ENCODE measurements at places on chromosomes 13 and 19.
A peak's percentile ranks its signal among the peaks of the same experiment; 100 is the strongest.

DNA sequence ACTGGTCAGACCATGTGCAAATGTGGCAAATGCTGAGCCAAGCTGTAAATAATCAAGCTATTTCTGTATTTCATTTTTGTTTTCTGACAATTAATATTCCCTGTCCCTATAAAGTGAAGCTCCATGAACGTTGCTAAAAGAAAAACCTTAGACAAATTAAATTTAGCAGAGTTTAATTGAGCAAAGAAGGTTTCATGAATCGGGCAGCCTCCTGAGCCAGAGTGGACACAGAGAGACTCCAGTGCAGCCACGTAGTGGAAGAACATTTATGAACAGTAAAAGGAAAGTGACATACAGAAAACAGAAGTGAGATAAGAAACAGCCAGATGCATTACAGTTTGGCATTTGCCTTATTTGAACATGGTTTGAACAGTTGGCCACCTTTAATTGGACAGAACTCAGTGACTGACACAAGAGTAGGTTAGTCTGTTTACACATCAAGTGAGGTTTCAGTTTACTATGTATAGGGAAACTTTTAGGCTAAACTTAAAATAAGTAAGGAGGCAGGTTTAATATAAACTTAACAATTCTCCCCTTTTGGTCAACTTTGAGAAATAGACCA, 69.7 kb downstream of the UFM1 start:
- no peak for DNase-seq

DNA sequence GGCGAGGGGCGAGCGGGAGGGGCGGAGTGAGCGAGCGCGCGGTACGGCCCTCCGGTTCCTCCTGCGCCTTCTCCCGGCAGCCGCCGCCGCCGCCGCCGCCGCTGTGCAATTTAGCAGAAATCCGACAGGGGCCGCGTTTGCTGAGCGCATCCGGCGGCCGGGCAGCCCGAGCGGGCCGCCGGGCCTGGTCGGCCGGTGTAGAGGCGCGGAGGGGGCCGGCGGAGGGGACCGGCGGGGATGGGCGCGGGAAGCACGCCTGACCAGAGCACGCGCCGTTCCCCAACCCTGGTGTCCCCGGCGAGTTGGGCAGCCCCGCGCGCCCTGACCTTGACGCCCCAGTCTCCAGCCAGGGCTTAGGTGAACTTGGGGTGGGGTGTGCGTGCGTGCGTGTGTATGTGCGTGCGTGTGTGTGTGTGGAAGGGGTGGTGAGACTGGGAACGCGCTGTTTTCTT, 144.5 kb upstream of the ZNF536 start:
- no peak for DNase-seq

GRCh38 chr19:30074096-30074495, 132.1 kb downstream of the URI1 start:
- peak; percentile 7 for DNase-seq

- DNase-seq, result no peak
These were observed 238.0 kb downstream of the VWA8 start for GRCh38 chr13:41722684-41723535.

DNA sequence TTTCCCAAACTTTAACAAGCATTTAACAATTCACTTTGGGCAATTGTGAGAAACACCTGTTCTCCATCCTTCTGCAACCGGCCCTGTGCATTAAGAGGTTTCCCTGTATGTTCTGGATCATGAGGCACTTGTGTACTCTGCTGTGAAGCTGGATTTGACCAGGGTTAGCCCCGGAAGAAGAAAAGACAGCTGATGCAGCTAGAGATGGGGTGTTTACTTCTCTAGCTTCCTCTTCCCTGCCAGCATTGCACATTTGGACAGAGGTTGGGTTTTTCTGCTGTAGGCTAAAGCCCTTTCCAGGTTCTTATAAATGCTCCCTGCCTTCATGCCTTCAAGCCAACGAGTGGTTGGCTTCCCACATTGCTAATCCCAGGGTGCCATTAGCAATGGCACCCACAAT, 20.9 kb downstream of the MBD3L2B start:
- no peak for DNase-seq

GRCh38 chr13:22903301-22903700, 277.5 kb upstream of the SGCG start:
- DNase-seq, result no peak

GRCh38 chr13:71454509-71454908, 412.5 kb downstream of the DACH1 start:
- DNase-seq, result no peak

Data from ovary (tissue), 10 donors.